ENCODE measurements at places on chromosomes 1 and 21. TPM values are rescaled to one million over a fixed set of nuclear protein-coding genes. Genes with fewer than 3 reads are reported as not detected.

Gene CEP85
- total RNA-seq: 19.7 TPM

Gene OR2M3
- not detected for total RNA-seq

Gene BCAN
- not detected for total RNA-seq

Gene KRTAP19-6
- not detected for total RNA-seq

Gene LRRIQ3
- total RNA-seq: 0.23 TPM

Gene TMPRSS2
- 74.9 TPM for total RNA-seq

Gene ANKRD34A
- total RNA-seq: 0.77 TPM

Gene TMEM35B
- total RNA-seq: 13.9 TPM

Gene LCE2C
- not detected for total RNA-seq

Gene GJA4
- total RNA-seq: not detected

DNA sequence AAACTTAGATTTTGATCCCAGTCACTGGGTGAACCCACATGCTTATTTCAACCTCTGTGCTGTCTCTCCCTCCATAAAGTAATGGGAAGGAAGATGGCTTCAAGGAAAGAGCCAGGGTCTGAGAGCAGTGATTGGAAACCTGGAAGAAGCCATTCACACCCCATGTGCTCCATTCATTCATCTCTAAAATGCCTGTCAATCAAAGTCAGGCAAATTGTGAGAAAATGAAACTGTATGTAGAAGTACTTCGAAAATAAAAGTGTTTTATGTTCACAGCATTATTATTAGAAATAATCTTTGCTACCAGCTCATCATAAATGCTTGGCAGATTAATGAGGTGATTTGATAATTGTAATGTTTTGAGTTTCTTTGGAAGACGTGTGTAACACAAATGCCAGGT lies 61.0 kb downstream of the ACP6 start:
- H3K4me3 ChIP-seq: no peak overlapping the region
- no peaks in the 10 kb centered on the region for H3K27me3 ChIP-seq
- peaks cover 21% of the 10 kb centered on the region for H3K4me1 ChIP-seq

DNA sequence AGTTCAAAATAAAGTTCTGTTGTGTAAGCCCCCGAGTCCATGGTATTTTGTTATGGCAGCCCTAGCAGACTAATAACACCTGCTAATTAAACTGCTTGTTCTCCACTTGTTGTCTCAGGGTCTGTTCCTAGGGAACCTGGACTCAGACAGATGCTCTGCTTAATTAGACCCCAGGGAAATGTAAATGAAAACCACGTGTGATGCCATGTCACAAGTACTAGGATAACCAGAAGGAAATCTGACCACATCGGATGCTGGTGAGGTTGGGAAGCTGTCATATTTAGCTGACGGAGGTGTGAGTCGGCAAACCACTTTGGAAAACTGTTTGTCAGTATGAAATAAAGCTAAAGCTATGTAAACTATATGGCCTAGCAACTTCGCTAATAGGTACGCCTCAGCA lies 19.6 kb downstream of the EDN2 start:
- peaks cover 27% of the 10 kb centered on the region for H3K4me1 ChIP-seq
- H3K36me3 ChIP-seq: no peaks in the 10 kb centered on the region
- H3K4me3 ChIP-seq: no peak overlapping the region
- no peak overlapping the region for H3K27ac ChIP-seq

GRCh38 chr1:243390162-243390791 lies 134.4 kb downstream of the SDCCAG8 start:
- no peaks in the 10 kb centered on the region for H3K36me3 ChIP-seq
- no peak for DNase-seq
- H3K27ac ChIP-seq: no peak overlapping the region
- no peak overlapping the region for H3K4me3 ChIP-seq

DNA sequence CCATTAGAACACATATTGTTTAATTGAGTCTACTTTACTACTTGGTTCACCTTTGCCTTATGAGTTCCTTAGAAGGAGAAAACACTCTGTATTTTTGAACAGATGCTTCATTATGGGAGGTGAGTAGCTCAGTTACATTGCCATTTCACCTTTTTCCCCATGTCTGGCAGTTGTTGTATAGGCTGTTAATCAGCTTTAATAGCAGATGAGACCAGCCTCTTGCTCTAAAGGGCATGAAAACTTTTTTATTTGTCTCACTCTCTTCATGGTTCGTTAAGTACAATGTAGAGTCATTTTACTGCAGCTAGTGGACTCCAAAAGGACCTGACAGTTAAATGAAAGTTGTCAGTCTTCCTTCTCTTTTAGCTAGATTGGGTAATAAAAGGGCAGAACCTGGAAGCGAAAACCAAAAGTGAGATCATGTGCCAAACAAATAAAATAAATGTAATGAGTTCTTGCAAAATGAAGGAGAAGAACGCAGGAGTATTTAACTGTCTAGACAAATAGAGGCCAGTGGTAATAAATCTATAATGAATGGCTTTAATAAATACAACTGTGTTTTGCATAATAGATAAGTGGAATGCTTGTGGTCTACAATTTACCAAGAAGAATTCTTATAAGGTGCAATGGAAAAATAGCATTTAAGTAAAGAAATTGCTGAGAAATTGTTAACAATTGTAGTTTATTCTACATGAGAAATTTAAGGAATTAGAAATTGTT lies 180.0 kb upstream of the NEGR1 start:
- no peaks in the 10 kb centered on the region for H3K4me1 ChIP-seq
- no peak overlapping the region for H3K27ac ChIP-seq

DNA sequence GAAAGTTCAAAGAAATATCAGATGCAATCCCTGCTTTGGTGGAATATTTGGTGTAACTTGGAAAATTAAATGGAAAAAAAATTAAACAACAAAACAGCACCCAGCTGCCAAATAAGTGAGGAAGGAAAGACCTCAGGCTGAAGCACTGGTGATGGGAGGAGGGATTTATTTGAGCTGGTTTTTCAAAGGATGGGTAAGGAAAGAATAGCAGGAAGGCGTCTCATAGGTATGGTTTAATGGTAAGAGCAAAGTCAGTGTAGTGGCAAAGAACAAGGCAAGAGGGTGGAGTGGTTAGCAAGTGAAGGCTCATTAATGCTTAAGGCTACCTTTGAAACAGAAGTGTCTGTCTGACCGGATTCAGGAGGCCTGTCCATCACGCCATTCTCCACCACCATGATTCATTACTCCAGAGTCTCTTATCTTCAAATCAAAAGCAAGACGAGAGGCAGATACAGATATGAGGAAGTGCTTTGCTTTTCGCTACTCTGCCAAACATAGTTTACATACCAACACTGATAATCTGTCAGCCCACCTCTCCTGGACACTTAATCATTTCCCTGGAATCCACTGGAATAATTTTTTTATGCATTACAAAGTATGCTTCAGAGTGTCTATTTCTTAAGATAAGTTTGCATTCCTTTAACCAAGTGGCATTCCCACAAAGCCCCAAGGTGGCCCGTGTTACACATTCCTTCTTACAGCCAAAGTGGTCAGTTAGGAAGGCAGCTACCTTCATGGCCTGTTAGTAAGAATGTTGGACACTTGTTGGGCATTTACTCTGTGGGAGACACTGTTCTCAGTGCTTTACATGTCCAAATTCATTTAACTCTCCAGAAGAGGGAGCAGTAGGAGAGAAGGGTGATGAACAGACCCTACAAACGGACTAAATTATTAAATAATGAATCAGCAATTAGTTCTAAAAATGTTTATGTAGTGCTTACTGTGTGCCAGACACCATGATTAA lies 146.6 kb downstream of the ROR1 start:
- H3K4me3 ChIP-seq: no peak overlapping the region
- H3K27ac ChIP-seq: peak overlapping the region; percentile 72
- H3K36me3 ChIP-seq: no peaks in the 10 kb centered on the region
- peak; percentile 55 for DNase-seq
- peaks cover 65% of the 10 kb centered on the region for H3K4me1 ChIP-seq

GRCh38 chr1:151199873-151200581 lies 1.7 kb downstream of the PIP5K1A start:
- H3K4me1 ChIP-seq: peaks cover 4% of the 10 kb centered on the region
- peak overlapping the region; percentile 92 for H3K27ac ChIP-seq
- H3K4me3 ChIP-seq: peak overlapping the region; percentile 60
- H3K27me3 ChIP-seq: no peaks in the 10 kb centered on the region
- no peaks in the 10 kb centered on the region for H3K36me3 ChIP-seq
- DNase-seq: no peak

- H3K27ac ChIP-seq: peak overlapping the region; percentile 73
- peak; percentile 68 for DNase-seq
- H3K36me3 ChIP-seq: no peaks in the 10 kb centered on the region
- H3K27me3 ChIP-seq: no peaks in the 10 kb centered on the region
- no peak overlapping the region for H3K4me3 ChIP-seq
Observed at GRCh38 chr1:169890761-169891538, 2.7 kb downstream of the SCYL3 start.

GRCh38 chr1:89633800-89634625 lies 1.1 kb downstream of the LRRC8C start:
- peak overlapping the region; percentile 57 for H3K4me3 ChIP-seq
- peaks cover 6% of the 10 kb centered on the region for H3K4me1 ChIP-seq
- H3K27me3 ChIP-seq: no peaks in the 10 kb centered on the region

DNA sequence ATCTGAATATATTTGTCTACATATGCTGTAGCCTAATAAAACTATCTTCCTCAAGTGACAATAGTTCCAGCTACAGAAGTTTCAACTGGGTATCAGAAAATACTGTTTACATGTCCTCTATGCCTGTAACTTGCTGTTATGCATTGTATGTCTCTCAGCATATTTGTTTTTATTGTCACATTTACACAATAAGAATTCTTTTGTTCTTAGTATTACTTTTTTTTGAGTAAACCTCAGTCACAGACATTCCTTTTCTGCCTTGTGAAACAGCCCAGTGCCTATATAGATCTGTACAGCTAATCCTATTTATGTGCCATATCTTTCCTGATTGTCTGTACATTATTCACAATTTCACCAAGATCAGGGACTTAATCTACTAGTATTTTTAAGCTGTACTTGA lies 565.2 kb downstream of the NEGR1 start:
- no peaks in the 10 kb centered on the region for H3K27me3 ChIP-seq
- H3K4me3 ChIP-seq: no peak overlapping the region
- H3K27ac ChIP-seq: no peak overlapping the region
- no peaks in the 10 kb centered on the region for H3K36me3 ChIP-seq
- no peak for DNase-seq
